ENCODE measurements at places on chromosomes 6 and 20. TPM values are rescaled to one million over a fixed set of nuclear protein-coding genes. Genes with fewer than 3 reads are reported as not detected.

TRAPPC3L gene
- not detected for total RNA-seq

HLA-DOA gene
- not detected for total RNA-seq

SLC17A2 gene
- total RNA-seq = not detected

RAET1G gene
- total RNA-seq = 9.8 TPM

SPINT4 gene
- total RNA-seq = not detected

ZNF165 gene
- 0.90 TPM for total RNA-seq

VSX1 gene
- total RNA-seq = 0.43 TPM

TRIM15 gene
- total RNA-seq = not detected

PET117 gene
- total RNA-seq = 25.9 TPM

PRDM1 gene
- 6.0 TPM for total RNA-seq

CAPN11 gene
- total RNA-seq = not detected

PRICKLE4 gene
- 0.81 TPM for total RNA-seq

OR12D3 gene
- total RNA-seq = not detected

BTN1A1 gene
- not detected for total RNA-seq

NKX2-4 gene
- not detected for total RNA-seq

CST2 gene
- total RNA-seq = 0.25 TPM

HINT3 gene
- total RNA-seq = 5.8 TPM

SIRPG gene
- not detected for total RNA-seq

ATAT1 gene
- 5.5 TPM for total RNA-seq

EPHA7 gene
- total RNA-seq = 0.18 TPM

CYP24A1 gene
- total RNA-seq = 193 TPM

TBX18 gene
- total RNA-seq = 16.0 TPM

RIPOR3 gene
- 0.08 TPM for total RNA-seq

RBM24 gene
- 9.3 TPM for total RNA-seq

BMP6 gene
- total RNA-seq = 18.8 TPM

PPIL6 gene
- total RNA-seq = 3.9 TPM

SLC22A7 gene
- total RNA-seq = not detected

SSTR4 gene
- 0.12 TPM for total RNA-seq

FAXC gene
- total RNA-seq = 7.4 TPM

CLVS2 gene
- 0.15 TPM for total RNA-seq

WFDC2 gene
- total RNA-seq = not detected

REM1 gene
- 0.82 TPM for total RNA-seq

MAS1 gene
- total RNA-seq = not detected

ERVFRD-1 gene
- total RNA-seq = not detected

TDRD6 gene
- total RNA-seq = not detected
